Calu3 (cell line): ENCODE measurements at places on chromosomes 16 and 17. TPM values are rescaled to one million over a fixed set of nuclear protein-coding genes. Genes with fewer than 3 reads are reported as not detected.

RRAD gene
- total RNA-seq, result 1.3 and 2.2 TPM in 2 replicates

TMEM238L gene
- total RNA-seq, result not detected in 2 replicates

KRTAP4-11 gene
- not detected in 2 replicates for total RNA-seq

XYLT1 gene
- 7.5 and 8.0 TPM in 2 replicates for total RNA-seq

CD300E gene
- not detected in 2 replicates for total RNA-seq

DNA sequence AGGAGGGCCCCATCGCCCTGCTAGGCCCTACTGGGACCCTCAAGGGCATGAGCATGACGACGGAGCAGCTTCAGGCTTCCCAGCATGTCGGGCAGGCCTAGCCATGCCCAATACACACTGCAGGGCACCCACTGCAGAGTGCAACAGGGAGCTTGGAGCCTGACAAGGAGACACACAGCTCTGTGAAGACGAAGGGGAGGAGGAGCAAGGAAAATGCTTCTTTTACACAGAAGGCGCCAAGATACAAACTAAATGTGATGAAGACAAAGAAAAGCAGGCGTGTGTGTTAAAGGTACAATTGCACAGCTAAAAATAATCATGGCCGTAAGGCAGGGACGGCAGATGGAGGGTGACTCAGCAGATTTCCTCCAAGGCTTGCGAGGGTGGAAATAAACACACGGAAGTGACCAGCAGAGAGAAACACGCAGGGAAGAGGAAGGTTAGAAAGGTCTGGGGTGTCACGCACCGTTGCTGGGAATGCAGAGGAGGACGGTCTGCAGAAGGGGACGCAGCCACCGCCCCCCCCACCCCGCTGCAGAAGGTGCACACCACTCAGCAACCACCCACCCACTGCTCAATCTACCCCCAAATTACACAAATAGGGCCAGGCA, 108.5 kb downstream of the ZNF778 start:
- DNase-seq, result peak; percentile 43

DNA sequence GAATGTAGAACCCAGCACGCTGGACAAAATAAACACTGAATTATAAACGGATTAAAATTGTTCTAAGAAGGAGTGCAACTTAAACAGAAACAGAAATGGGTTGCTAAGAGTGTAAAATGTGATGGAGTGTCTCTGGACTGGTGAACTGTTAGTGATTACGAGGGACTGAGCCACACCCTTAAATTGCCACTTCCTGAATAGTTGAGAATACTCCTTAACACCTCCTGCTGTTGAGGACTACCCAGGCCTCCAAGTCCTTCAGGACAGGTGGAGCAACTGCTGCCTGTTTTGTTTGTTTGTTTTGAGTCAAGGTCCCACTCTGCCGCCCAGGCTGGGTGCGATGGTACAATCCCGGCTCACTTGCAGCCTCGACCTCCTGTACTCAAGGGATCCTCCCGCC, 25.8 kb upstream of the IRF8 start:
- DNase-seq, result no peak

DNA sequence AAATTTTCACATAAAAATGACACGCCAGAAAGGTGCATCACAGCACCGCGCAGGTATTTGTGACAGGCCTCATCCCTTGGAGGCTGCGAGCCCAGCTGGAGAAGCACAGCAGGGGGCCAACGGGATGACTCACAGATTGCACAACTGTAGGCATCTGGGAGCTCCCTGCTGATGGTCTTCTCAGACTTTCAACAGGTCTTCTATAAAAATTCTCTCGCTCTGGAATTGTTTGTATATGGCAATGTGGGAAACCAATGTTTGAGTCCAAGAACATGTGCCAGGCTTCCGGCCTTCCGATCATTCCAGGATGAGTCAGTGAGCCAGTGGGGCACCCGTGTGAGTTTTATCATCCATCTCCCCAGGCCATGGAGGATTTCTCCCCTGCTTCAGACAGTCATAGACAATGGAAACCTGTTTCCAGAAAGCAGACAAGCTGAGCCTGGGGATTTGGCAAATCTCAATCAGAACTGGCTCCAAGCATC, 24.1 kb upstream of the ADORA2B start:
- peak; percentile 51 for DNase-seq

DNA sequence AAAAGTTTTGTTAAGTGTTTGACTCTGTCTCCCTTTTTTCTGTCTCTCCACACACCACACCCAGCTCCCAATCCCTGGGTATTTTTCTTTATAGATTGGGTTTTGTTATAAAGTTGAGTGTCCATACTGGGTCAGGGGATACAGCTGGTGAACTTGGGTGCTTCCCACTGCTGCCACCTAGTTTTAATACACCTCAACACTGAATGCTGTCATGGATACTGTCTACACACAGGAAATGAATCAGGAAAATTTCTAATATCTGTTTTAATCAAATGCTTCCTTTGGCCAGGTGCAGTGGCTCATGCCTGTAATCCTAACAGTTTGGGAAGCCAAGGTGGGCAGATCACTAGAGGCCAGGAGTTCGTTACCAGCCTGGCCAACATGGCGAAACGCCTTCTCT, 5.3 kb upstream of the TAOK1 start:
- DNase-seq, result peak; percentile 10

DNA sequence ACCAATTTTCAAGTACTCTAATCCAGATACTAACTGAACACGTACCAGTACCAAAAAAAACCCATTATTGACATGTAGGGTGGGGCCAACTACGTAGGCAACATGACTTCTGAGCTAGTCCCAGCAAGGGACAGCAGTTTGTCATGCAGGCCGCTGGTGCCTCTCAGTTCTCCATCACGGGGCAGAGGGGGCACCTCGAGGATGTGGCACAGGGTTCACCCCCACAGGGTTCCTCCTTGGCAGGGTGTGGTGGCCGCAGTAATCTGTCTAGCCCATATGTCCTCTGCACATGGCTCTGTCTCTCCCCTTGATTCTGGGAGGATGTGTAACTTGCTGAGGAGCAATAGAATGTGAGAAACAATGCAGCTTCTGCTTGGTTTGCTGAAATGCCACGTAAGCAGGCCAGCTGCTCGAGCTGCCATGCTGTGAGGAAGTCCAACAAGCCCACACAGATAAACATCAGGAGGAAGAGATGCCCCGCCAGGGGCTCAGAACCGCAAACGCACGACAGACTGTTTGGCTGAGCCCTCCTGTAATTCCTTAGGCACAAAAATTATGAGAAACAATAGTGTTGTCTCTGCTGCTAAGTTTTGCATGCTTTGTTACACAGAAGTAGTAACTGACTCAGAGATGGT, 62.4 kb downstream of the NT5M start:
- no peak for DNase-seq

- no peak for DNase-seq
Measured at GRCh38 chr17:4332296-4332970, 34.0 kb downstream of the UBE2G1 start.

- DNase-seq, result no peak
Measured at GRCh38 chr16:54000361-54000760, 286.2 kb downstream of the IRX3 start.

GRCh38 chr17:29138184-29138955, 41.8 kb downstream of the MYO18A start:
- DNase-seq, result no peak

DNA sequence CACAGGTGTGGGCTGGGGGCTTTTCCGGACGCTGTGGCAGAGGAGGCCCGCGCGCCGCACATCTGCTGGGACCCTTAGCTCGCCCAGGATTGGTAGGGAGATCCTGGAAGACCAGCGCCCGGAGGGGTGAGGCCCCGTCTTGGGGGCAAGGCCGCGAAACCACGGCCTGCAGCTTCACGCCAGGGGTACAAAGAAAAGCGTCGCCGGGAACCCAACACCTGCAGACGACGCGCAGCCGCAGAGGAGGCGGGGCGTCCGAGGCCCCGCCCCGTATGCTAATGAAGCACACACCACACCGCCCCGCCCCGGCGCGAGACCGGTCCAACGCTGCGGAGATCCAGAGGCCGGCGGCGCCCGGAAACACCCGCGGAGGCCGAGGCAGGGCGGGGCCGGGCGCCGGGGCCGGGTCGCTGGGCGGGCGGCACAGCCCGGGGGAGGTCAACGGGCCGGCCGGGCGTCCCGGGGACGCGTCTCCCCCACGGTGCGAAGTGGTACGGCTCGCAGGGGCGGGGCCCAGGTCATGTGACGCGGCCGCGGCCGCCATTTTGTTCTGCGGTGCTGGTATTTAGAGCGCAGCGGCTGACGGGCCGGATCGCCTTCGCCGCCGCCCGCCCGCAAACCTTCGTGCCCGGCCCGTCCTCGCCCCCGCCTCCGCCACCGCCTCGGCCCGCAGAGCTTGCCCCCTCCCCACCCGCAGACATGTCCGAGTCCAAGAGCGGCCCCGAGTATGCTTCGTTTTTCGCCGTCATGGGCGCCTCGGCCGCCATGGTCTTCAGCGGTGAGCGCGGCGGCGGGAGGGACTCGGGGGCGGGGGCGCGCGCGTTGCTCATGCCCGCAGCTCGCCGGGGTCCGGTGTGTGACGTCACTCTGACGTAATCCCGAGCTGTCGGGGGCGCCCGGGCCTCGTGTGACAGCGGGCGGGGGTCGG, at the start of gene ATP6V0C:
ATP6V0C (plus strand) TSS at position 548 of the 928 bp plus-strand sequence; CDS start at position 700, 152 bp downstream.
- peak; percentile 93 for DNase-seq

DNA sequence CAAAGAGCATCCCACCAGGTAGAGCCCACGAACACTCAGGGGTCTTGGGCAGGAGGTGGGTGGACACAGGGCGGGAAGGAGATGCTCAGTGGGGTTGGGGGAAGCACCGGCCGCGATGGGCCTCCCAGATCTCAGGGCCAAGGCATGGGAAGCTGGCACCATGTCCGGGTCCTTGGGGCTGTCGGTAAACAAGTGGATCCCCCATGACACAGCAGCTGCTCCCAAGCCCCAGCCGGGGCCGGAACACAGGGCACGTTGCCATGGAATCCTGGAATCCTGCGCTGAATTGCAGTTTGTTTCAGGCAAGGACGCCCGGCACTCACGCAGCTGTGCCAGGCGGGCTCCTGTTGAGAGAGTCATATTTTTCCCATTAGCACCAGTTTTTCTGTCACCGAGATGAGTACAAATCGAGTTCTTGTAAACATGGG, 23.0 kb upstream of the CHMP6 start:
- no peak for DNase-seq

DNA sequence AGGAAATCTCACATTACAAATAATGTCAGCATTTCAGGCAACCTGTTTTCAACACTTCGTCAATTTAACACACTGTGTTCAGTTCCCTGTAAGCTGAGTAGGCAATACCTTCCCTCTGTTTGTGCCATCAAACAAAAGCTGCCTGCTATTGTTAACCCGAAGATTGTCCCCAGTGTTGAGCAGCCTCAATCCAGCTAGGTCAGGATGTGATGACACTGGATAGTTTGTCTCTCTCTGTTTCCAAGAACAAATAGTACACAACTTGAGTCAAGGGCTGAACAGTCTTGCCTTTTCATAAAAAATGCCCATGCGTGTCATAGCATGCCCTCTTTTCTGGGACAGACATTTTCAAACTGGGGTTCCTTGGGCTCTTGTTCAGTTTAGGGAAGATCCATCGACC, 36.4 kb downstream of the HSD17B2 start:
- DNase-seq, result no peak
